ENCODE measurements at places on chromosomes 3 and 15.

- no peak for DNase-seq
Observed at GRCh38 chr3:8490079-8490552, 11.5 kb upstream of the LMCD1 start.

- no peak for DNase-seq
Observed at GRCh38 chr15:51387699-51388041, 46.2 kb downstream of the GLDN start.

- DNase-seq: no peak
Observed at GRCh38 chr3:69687641-69688040, 51.6 kb upstream of the MITF start.

- DNase-seq: no peak
Observed at GRCh38 chr15:81363276-81363675, 10.7 kb downstream of the TMC3 start.

GRCh38 chr3:107994181-107994580 lies 96.7 kb downstream of the CD47 start:
- DNase-seq: no peak

- no peak for DNase-seq
Observed at GRCh38 chr3:46977811-46978195, 1.3 kb upstream of the CCDC12 start.

- no peak for DNase-seq
Observed at GRCh38 chr3:186683979-186684378, 18.2 kb downstream of the HRG start.

- no peak for DNase-seq
Observed at GRCh38 chr3:123336001-123336400, 112.9 kb downstream of the ADCY5 start.

DNA sequence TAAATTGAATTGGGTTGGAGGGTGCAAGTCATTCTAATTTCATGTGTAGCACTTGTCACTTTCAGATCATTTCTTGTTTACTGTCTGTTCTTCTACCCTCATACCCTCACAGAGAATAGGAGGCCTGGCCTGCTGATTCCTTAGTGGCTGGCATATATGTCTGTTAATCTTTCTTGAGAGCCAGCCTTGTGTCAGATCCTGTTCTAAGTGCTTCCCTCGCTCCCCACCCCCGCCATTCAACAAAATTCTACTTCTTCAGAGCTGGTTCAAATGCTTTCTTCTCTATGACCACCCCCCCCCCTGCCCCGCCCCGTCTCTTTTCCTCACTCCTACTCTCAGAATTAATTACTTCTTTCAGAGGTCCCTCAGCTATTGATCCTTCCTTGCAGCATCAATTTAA lies 1.5 kb upstream of the U2SURP start:
- no peak for DNase-seq

- no peak for DNase-seq
Observed at GRCh38 chr3:10772271-10773161, 43.5 kb upstream of the SLC6A11 start.

DNA sequence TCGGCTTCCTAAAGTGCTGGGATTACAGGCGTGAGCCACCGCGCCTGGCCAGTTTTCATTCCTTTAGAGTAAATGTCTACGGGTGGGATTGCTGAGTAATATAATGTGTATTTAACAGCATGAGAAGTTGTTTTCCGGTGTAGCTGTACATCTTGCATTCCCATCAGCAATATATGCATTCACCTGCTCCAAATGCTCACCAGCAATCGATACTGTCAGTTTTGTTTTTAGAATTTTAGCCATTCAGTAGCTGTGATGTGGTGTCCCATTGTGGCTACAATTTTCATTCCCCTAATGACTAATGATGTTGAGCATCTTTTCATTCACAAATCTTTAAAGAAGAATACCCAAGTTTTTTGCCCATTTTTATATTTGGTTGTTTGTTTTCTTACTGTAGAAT lies 134.8 kb upstream of the RGMA start:
- DNase-seq: no peak

DNA sequence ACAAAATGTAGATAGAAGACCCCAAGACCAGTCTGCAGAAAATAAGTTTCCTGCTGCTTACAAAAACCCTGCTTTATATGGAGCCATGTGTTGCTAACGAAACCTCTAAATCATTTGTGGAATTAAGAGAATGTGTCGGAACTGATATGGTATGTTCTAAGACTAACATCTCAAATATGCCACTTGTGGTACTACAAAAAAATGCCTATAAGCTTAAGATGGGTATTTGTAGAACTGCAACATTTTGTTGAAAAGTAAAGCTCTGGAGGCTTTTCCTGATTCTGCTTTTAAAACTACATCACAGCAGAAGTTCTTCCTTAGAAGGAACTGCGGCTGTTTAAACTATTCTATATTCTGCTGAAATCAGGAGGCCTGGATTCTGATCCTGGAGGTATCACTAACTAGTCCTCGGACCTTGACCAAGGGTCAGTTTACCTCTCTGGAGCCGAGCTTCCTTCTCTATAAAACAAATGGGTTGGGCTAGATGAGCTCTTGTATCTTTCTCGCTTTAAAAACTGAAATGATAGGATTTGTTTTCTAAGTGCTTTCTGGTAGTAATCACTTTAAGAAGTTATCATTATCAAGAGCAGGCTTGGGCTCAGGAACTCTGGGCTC lies 74.9 kb downstream of the RAD18 start:
- DNase-seq: no peak

DNA sequence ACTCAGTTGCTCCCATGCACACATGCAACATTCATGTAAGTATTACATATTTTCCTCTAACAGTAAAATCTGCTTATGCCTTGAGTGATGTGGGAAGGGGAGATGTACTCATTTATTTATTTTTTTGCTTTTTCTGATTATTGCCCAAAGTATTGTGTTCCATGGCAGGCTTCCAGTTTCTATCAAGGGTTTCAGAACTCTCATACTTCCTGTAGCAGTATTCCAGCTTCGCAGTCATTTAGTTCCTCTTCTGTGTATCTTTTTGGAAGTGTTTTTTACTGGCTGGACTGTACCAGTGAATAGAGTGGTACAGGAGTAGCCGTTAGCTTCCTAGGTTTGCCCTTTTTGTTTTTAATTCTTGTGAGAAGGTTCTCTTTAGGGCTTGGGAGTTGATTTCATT lies 26.9 kb downstream of the RAB11A start:
- no peak for DNase-seq

GRCh38 chr3:139937674-139938279 lies 2.8 kb downstream of the CLSTN2 start:
- DNase-seq: peak; percentile 19

DNA sequence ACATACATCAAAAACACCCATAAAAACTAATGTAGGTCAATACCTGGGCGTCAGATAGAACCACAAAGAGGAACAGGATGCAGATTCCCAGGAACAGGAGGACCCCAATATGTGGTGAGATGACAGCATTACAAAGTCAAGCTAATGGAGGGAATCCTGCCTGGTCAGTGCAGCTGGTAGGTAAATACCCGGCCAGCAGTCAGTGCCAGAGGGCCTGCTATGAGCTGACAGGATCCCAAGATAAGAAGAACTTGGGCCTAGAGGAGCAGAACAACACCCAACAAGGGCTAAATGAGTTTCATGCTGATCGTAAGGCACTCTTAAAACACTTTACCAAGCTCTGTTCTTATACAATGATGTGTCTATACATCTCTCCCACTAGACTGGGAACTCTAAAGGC lies 61.2 kb upstream of the KCNMB2 start:
- DNase-seq: no peak

- no peak for DNase-seq
Observed at GRCh38 chr15:99467853-99468464, 97.8 kb upstream of the MEF2A start.

- DNase-seq: peak; percentile 90
Observed at GRCh38 chr15:51864408-51865056, 35.1 kb downstream of the TMOD3 start.

- DNase-seq: no peak
Observed at GRCh38 chr3:44339181-44340057, 853 bp downstream of the TCAIM start.

GRCh38 chr3:14391033-14391432 lies 11.4 kb upstream of the SLC6A6 start:
- DNase-seq: no peak

GRCh38 chr3:127671523-127672428 lies 976 bp upstream of the ABTB1 start:
- DNase-seq: no peak

DNA sequence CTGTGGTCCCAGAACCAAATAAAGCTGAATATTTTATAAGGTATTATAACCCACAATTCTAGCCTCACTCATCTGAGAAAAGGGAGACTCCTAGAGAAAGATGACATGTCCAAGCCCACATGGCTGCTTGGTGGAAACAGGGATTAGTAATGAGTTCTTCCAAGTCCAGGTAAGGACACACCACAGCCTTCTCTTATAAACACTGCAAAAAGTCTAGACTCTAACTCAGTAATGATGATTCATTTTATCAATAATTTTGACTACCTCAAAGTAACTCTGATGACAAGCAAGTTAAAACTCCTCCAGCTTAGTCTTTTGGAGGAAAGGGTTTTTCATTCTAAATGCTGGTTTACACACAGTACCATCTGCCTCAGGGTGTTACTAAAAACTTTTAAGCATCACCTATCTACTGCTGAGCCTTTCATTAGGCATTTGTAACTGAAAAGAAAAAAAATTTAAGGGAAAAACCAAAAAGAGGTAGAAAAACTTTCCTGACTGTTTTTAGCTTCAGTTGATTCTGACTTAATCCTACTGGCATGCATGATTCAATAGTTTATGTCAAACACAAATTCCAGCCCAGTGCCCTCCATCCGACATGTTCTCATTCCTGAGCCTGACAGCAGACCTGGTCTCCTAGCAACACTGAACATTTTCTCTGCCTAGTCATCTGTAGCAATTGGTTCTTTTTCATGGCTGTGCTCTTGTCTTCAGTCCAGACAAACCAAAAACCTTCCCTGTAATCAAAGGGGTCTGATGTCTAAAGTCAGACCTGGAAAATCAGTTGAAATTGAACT lies 43.9 kb downstream of the P3H2 start:
- no peak for DNase-seq

GRCh38 chr15:41096178-41096577 lies 19.9 kb downstream of the INO80 start:
- no peak for DNase-seq

- DNase-seq: no peak
Observed at GRCh38 chr15:57227899-57228298, 148.4 kb upstream of the CGNL1 start.

DNA sequence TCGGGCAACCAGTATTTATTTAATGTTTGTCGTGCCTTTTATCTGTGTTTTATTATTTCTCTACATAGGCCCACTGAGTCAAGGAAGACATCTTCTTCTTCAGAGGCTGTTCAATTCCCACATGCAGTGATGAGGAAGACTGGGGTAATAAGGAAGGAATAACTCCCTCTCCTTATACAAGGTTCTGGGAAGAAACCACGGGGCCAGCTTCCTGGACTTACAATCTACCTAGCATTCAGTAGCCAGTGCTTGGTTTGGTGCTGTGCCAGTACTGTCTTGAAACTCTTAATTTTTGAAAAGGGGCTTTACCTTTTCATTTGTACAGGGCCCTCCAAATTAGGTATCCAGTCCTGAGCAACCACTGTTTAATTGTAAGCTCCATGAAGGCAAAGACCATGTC lies 51.2 kb downstream of the SRGAP3 start:
- DNase-seq: no peak

DNA sequence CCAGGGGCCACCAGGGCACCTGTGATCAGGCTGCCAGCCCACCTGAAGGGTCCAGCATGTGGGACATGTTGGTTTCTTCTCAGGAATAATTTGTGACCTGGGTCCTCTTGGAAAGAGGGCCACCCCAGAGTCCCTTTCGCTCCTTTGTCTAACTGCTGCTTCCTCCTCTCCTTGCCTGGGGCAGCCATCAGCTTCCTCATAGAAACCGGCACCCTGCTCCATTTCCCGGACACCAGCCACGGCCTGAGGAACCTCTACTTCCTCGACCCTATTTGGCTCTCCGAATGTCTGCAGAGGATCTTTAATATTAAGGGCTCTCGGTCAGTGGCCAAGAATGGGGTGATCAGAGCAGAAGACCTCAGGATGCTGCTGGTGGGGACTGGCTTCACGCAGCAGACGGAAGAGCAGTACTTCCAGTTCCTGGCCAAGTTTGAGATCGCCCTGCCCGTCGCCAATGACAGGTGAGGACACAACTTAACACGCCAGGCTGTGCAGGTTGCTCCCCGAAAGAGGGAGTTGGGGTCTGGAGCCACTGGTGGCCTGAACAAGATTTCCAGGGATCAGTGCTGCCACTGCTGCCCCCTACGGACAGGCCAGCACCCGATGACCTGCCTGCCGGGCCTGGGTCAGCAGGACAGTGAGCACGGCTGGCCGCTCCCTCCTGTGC lies 109.7 kb downstream of the LRRK1 start:
- DNase-seq: no peak

DNA sequence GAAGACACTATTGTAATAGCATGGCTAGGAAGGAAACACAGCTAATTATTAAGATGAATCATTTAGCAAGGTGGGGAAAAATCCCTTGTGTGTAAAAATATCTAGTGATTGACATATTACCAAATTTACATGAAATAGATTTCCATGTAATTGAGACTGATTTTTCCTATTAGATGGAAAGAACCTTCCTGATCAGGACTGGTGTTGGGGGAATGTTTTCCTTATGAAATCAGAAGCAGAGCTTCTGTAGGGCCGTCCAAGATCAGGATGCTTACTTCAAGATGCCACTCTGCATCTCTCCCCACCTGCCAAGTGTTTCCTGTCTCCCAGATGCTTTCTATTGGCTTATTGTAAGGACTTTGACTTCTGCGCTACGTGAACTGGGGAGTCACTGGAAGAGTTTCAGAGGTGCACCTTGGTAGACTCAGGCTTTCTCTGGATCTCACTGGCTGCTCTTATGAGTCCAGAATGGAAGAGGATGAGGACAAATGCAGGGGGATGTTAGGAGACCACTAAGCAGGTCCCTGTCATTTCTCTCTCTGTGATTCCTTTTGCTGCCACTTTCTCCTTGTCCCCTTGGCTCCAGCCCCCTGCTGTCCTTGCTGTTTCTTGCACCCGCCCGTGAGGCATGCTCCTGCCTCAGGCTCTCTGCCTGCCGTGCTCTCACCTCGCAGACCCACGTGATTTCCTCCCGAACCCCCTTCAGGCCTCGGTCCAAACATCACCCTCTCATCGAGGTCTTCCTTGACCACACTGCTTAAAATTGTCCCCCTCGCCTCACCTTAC lies 30.1 kb downstream of the BTD start:
- no peak for DNase-seq

GRCh38 chr15:90822204-90822955 lies 46.0 kb upstream of the FURIN start:
- no peak for DNase-seq

- DNase-seq: no peak
Observed at GRCh38 chr3:150225986-150226385, 182.1 kb upstream of the TSC22D2 start.

GRCh38 chr15:50067254-50067653 lies 51.8 kb downstream of the ATP8B4 start:
- DNase-seq: no peak

GRCh38 chr3:177610686-177611633 lies 413.7 kb upstream of the TBL1XR1 start:
- no peak for DNase-seq
